ENCODE measurements at places on chromosomes 6 and 20. TPM values are rescaled to one million over a fixed set of nuclear protein-coding genes. Genes with fewer than 3 reads are reported as not detected.

CPXM1 gene
- not detected for total RNA-seq

RIPPLY2 gene
- not detected for total RNA-seq

ZC2HC1B gene
- total RNA-seq = not detected

PHACTR3 gene
- total RNA-seq = 0.36 TPM

All from melanocyte of skin (primary cell).